Activated CD4-positive, alpha-beta memory T cell treated with anti-CD3 and anti-CD28 coated beads, Interleukin-2, amount 10 ng/mL, durations not matched to agents 7 days and 5 days (primary cell): ENCODE measurements at places on chromosomes 11 and 22. TPM values are rescaled to one million over a fixed set of nuclear protein-coding genes. Genes with fewer than 3 reads are reported as not detected.

GRCh38 chr11:14309425-14310192 is 49.4 kb downstream of the RRAS2 start:
- no peaks in the 10 kb centered on the region for H3K27me3 ChIP-seq
- no peak overlapping the region for H3K4me3 ChIP-seq
- H3K27ac ChIP-seq: no peak overlapping the region
- no peak for DNase-seq

- H3K4me3 ChIP-seq: no peak overlapping the region
- H3K4me1 ChIP-seq: no peaks in the 10 kb centered on the region
- DNase-seq: no peak
- no peak overlapping the region for H3K27ac ChIP-seq
- H3K36me3 ChIP-seq: no peaks in the 10 kb centered on the region
Measured at GRCh38 chr22:29926057-29926456, 43.1 kb downstream of the MTMR3 start.

Gene YWHAH
- 211 TPM for total RNA-seq

DNA sequence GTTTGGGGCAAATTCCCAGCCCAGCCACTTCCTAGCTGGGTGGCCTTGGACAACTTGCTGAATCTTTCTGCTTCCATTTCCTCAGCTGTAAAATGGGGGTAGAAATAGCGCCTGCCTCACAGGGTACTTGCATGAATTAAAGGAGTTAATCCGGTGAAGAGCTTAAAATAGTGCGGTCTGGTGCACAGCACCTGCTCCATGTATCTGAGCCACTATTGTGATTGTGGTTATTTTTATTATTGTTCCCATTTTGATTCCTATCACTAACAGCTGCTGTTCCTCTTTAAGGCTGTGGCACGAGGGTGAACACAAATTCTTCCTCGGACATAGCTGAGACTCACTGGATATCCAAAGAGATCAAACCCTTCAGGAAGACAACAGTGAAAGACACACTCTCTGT is 46.9 kb upstream of the TP53I11 start:
- H3K27ac ChIP-seq: no peak overlapping the region
- no peak for DNase-seq
- H3K4me3 ChIP-seq: no peak overlapping the region
- no peaks in the 10 kb centered on the region for H3K27me3 ChIP-seq

GRCh38 chr22:23837496-23837859 is 1.3 kb downstream of the DERL3 start:
- no peak for DNase-seq
- H3K4me1 ChIP-seq: peaks cover 23% of the 10 kb centered on the region
- H3K27me3 ChIP-seq: peaks cover 9% of the 10 kb centered on the region
